ENCODE measurements at places on chromosomes 7 and 10. TPM values are rescaled to one million over a fixed set of nuclear protein-coding genes. Genes with fewer than 3 reads are reported as not detected.

Gene SMIM30
- 89.4 TPM for polyA plus RNA-seq

Gene DYNC1I1
- 14.9 TPM for polyA plus RNA-seq

Gene PLXNA4
- polyA plus RNA-seq: 2.5 TPM

Gene PIP
- polyA plus RNA-seq: not detected

Gene IL15RA
- 8.6 TPM for polyA plus RNA-seq

Gene SOSTDC1
- 42.6 TPM for polyA plus RNA-seq

DNA sequence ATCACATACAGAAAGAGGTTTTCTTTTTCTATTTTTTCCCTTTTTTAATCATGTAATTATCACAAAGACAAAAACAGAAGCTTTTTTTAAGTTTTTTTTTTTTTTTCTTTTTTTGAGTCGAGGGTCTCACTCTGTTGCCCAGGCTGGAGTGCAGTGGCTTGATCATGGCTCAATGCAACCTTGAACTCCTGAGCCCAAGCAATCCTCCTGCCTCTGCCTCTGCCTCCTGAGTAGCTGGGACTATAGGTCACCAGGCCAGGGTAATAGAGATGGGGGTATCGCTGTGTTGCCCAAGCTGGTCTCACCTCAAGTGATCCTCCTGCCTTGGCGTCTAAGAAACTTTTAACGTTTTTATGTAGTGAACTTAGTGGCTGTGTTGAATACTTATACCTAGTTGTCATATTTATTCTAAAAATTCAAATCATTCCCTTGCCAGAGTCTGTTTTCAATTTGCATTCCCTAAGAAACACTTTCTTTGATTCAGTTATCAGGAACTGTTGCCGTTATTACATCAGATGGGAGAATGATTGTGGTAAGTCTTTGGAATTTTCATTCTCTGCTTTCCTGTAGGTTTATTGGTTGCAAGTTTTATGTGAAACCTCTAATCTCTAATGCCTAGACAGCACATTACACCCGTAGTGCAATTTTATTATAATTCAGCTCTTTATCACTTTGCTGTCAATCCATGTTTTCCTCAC lies 1.3 kb downstream of the LSM8 start:
- no peak for DNase-seq

DNA sequence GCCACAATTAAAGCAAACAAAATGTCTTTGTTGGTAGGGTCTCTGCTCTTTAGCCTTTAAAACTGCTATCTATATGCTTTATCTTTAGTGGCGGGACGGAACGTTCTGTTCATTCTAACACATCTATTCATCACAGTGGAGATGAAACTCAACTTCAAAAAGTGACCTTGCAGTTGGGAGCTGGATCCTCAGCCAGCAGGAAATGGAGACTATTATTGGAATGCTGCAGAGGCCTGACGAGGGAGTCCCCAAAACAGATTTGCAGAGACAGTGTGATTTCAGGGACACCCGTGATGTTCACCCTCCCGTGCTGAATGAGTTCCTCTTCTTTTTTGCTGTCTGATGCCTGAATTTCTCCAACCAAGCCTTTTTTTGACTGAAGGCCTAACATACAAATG lies 306.0 kb upstream of the SHH start:
- no peak for DNase-seq

- DNase-seq: no peak
These were observed 265.6 kb upstream of the NPVF start for GRCh38 chr7:25493805-25494366.

DNA sequence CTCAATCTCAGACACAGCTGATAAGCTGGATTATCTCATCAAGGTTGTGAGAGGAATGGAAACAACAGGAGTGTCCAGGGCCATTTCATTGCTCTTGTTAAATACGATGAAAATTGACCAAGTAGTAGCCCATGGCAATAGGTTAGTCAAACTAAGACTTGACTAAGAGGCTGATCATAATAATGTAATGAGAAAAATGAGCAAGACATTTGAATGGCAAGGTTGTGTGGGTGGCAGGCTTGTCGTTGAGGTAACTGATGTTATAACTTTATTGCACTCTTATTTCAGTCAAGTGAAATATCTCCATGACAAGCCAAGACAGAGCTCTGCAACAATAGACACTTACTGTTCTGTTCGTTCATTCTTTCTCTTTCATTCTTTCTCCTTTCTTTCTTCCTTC lies 532.0 kb downstream of the GATA3 start:
- no peak for DNase-seq

GRCh38 chr10:70578371-70578947 lies 24.1 kb downstream of the PRF1 start:
- no peak for DNase-seq

- peak; percentile 67 for DNase-seq
These were observed 277.6 kb downstream of the REEP3 start for GRCh38 chr10:63798599-63799498.

DNA sequence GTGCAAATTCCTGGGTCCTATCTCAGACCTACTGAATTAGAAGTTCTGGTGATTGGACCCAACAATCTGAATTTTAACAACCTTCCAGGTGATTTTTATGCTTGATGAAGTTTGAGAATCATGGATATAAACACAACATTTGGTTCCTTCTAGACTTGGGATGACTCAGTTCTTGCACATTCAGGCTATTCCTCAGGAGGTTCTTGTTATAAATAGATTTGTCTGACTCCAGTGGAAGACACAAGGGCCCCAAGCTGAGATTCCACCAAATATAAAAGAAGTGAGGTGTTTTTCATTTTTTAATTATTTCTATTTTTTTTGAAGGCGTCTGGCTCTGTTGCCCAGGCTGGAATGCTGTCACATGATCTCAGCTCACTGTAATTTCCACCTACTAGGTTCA lies 9.4 kb upstream of the TAS2R16 start:
- DNase-seq: no peak

DNA sequence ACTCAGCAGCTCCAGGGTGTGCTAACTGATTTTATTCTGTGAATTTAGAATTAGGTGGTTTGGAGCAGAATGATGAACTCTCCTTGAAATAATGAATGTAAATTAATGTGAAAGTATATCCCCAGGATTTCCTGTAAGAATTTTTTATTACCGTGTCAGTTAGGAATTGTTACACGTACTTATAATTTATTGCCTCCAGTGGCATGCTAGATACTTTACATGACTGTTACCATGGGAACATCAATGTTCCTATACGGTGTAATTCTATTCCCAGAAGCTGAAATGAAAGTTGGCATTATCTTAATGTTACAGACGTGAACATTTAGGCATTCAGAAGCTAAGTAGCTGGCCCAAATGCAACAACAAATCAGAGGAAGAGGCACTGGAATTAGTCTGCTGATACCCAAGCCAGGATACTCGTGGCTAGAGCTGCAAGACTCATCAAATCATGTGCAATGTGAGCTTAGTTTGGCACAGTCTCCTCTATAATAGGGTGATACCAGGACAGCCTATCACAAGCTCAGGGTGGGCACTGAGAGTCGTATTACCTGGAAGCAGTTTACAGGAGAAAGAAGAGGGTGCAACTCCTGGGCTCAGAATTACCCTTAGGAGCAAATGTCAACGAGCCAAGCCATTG lies 30.0 kb upstream of the PRKAR2B start:
- DNase-seq: no peak

DNA sequence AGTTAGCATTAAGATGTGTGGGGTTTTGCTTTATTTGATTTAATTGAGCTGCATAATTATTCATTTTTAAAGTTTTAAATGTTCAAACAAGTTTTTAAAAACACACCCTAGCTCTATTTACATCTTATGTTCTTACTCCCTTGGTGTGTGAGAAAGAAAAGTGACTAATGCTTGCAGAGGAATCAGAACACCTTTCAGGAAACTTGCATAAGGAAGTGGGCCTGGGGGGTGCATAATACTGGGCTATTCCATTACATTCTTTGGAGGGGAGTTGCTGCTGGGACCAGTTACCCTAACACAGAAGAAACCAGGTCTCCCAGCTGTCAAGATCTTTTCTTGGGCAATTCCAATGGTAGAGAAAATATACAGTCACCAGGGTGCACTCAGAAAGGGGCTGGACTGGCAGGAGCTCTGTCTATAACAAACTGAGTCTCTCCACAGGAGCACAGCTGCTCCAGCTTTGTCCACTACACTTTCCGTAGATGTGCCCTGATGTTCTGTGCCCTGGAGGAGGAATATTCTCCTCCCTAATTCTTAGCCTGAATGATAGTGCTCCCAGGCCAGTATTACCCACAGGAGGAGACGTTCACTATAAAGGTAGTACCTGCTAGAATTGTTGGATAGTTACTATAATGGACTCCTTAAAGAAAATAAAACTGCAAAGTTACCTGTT lies 304.2 kb downstream of the CDC14C start:
- no peak for DNase-seq

DNA sequence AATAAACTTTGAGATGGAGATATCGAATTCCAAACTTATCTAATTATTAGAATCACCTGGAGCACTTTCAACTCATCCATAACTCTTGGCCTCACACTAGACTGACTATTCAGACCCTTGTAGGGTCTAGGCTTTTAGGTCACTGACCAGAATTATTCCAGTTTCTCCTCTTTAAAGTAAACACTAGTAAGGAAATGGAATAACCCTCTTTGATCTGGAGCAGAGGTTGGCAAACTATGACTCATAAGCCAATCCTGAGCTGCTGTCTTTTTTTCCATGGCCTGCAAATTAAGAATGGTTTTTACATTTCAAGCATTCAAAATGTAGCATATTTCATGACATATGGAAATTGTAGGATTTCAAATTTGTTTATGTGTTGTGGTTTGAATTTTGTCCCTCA lies 1601.9 kb downstream of the REEP3 start:
- no peak for DNase-seq

DNA sequence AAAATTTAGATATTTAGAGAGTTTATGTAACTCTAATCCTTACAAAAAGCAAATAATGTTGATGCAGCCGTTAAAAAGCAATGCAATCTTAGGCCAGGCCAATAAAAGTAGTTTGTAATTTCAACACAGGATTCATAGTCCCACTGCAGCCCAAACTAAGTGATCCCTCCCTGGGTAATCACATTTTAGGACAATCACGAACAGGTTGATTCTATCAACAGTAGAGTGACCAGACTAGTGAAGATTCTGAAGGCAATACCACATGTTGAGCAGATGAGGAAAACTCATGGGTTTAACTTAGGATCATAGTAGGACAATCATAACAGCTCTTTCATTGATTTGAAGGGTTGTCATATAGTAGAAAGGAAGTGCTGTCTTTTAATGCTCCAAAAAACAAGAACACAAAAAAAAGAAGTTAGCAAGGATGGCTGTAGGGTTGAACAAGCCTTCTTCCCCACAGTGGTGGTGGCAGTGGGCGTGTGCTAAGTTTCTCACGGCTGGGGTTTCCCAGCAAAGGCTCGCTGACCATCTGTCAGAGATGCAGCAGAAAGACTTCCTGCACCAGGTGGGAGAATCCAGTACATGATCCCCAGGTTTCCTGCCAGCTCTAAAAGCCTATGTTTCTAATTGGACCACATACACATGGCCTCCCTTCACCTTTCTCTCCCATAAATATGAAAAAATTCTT lies 212.2 kb downstream of the CHRM2 start:
- DNase-seq: no peak

GRCh38 chr7:14888962-14889361 lies 13.6 kb downstream of the DGKB start:
- no peak for DNase-seq

DNA sequence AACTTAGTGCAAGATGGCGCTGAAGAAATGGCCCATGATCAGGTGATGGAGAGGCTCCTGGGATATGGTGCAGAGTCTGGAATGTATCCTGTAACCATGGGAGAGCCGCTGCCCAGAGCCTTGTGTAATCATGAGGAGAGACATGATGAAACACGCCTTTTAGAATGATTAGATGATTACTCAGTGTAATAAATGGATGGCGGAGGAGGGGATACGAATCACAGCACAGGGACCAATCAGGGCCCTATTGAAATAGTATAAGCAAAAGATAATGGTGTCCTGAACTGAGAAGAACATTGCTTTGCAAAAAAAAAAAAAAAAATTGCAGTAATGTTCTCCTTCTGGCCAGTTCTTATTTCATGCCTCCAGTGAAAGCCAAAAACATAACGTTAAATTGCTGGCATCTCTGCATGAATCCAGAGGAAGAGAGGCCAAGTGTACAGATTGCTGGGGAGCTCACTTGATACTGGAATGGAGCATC lies 668.5 kb upstream of the AUTS2 start:
- DNase-seq: peak; percentile 54

DNA sequence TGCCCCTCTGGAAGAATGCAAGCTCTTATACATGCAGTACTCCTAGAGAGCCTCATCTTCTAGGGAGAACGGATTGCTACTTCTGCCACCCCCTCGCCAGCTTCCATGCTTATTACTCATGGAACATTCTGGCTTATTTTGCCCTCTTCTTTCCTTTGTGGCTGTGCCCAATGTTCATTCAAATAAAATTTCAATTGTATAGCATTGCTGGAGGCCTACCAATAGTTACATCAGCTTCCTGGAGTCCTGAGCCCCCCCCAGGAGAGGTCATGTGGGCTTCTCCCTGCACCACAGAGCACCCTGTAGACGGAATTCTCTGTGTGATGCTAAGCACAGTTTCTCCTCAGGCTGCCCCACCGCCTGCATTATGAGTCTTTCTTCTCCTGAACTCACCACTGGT lies 1094.0 kb downstream of the KCNMA1 start:
- no peak for DNase-seq

DNA sequence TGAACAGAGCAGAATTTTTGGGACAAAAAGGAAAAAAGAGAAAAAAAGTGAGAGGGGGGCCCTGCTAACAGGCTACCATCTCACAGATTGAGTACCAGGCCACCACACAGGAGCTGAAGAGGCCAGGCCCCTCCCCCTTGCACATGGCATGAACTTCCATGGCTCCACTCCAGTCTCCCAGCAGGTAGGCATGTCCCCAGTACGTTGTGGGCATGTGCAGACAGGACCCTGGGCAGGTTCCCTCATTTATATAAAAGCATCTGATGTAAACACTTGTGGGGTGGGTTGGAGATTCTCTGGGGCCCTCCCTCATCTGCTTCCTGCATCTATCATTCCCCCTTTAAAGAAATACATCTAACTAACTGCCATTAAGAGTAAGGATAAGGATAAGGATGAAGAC lies 45.0 kb upstream of the AKR1C1 start:
- DNase-seq: no peak

GRCh38 chr10:90180886-90181691 lies 479.7 kb downstream of the KIF20B start:
- no peak for DNase-seq
